Cortex of kidney (tissue), 1 donor: ENCODE measurements at places on chromosomes 7 and 10.

GRCh38 chr7:120961638-120962173 is 11.1 kb downstream of the ING3 start:
- no peak for DNase-seq

DNA sequence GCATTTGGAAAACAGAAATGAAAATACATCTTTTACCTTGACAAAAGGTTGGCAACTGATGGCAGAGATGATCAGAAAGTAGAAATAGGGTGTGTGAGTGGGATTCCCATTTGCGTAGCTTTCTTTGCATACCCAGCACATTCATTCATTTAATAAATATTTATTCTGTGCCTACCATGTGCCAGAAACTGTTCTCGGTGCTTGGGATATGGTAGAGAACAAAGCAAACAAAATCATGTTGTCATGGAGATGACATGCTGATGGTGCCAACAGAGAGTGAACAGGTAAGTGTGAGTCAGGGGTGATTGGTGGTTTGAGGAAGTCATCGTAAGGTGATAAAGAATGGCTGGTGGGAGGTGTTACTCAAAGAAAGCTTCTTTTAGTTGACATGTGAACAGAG is 45.4 kb downstream of the CACNB2 start:
- no peak for DNase-seq

DNA sequence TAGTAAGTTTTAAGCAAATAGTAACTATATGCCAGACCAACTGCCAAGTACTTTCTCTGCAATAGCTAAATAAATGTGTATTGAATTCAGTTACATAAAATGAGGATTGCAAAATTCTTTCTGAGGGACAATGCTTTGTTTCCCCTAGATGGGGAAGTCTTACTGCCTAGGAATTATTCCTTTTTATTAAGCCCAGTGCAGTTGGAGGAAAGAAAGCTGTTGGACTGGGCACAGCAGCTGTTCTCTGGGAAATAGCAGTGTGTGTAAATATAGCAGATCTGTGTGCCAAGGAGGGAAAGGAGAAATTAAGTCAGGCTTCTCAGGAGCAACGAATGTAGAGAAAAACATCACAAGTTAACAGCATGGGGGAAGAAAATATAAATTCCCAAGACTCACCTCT is 77.1 kb downstream of the SEC23IP start:
- no peak for DNase-seq

- no peak for DNase-seq
Observed at GRCh38 chr10:77456414-77456813, 181.2 kb downstream of the KCNMA1 start.

DNA sequence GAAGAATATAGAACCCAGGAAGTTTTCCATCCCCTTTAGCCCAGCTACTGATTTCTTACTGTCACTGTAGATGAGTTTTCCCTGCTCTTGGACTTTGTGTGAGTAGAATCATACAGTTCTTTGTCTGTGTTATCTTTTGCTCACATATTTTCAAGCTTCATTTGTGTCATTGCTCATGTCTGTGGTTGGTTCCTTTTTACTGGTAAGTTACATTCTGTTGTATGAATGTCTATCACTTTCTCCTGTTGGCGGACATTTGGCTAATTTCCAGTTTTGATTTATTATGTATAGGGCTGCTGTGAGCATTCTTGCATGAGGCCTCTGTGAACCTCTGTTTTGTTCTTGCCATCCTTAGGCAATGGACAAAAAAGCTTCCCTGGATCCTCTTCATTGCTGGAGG is 5.3 kb downstream of the GLRX3 start:
- no peak for DNase-seq

DNA sequence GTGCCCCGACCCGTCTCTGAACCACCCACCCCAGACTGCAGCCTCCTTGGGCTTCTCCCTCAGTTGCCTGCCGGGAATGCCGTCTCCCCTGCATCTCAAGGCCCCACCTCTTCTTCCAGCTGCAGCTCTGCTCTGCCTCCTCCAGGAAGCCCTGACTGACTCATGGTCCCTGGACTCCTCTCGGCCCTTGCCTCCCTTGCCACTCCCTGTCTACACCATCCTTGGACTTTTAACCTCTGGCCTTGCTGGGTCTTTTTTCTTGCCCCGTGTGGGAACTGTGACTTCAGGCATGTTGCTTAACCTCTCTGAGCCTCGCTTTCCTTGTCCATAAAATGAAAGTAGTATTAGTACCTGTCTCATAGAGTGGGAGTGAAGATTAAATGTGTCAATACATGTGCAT is 56.3 kb downstream of the C10orf105 start:
- no peak for DNase-seq

DNA sequence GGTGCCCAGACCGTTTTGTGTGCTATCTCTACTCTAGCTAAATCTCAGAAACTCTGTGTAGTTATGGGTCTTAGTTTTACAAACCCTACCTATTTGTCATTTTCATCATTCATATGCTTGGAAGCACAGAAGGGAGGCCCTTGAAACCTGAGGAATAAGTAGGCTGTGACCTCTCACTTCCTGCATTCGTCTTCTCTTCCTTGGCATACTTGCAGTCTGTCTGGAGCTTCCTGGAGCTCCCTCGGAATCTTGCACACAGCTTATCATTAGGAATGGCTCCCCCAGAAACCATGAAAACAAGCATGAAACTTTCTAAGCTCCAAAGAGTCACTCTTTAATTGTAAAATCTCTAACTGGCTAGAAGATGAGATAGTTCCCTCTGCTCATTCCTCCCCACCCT is 376.9 kb upstream of the MYO3A start:
- DNase-seq, result no peak

- no peak for DNase-seq
Observed at GRCh38 chr10:110109511-110109910, 97.9 kb upstream of the MXI1 start.

DNA sequence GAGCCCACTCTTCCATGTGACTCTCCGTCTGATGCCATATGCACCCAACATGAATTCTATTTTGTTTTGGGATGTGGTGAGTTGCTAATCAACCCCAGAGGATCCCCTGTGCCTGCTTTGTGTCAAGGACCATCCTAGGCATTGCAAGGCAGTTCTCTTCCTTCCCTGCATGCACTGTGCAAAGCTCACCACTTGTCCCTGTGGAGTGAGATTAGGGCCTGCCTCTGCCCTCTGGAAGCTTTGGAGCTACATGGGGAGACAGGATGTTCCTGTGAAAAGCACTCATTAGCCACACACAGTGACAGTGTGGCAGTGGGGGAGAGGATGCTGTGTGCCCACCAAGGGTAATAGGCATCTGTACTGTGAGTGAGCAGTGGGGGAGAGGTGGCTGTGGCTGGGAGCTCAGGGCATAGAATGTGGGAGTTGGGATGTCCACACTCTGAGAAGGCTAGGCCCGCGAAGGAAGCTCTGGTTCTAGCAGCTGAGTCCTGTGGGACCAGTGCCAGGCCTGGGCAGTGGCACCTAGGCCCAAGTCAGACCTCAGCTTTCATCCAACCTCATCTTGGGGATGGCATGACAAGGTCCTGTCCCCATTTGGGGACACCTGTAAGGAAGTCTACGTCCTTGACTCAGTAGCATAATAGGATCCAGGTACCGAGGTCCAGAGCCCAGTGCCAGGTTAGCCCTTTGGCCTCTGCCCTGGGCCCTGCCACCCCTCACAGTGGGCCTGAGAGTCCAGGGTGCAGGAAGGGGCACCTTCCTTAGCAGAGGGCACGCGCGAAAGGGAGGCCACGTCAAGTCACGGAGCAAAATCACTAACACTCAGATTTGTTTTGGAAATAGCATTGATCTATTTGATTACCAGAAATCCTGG is 6.6 kb downstream of the ADRA2A start:
- no peak for DNase-seq

DNA sequence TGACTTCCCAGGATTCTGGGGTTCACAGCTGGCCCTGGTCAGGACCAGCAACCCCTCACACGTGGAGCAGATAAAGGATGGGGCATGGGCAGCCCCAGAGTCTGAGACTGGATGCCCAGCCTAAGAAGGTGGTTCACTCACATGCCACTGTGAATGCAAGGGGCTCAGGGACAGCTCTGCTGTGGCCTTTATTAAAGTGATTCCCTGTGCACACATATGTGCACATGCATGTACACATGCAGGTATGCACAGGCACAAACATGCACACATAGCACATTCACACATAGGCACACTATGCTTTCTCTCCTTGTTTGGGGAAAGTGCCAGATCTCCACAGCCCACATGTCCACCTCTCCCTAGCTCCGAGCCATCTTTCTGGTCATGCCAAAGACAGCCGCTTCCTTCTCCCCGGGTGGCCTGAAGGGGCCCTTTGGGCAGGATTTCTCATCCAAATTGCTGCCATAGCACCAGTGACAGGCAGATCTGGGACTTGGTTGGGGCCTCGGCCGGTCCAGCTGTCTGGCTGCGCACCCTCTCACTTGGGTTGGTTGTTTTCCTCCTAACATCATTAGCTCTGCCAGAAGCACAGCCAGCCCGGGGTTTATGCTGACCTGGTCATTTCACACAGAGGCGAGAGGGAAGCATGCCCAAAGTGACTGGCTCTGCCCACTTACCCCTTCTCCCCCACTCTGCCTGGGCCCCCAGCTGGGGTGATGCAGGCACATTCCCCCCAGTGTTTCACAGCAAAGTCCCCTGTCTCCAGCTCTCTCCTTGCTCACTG is 1.4 kb downstream of the GCK start:
- DNase-seq, result no peak
